Peyer's patch (tissue), 4 donors: ENCODE measurements at places on chromosomes 1 and 21. TPM values are rescaled to one million over a fixed set of nuclear protein-coding genes. Genes with fewer than 3 reads are reported as not detected.
A peak's percentile ranks its signal among the peaks of the same experiment; 100 is the strongest.

DNA sequence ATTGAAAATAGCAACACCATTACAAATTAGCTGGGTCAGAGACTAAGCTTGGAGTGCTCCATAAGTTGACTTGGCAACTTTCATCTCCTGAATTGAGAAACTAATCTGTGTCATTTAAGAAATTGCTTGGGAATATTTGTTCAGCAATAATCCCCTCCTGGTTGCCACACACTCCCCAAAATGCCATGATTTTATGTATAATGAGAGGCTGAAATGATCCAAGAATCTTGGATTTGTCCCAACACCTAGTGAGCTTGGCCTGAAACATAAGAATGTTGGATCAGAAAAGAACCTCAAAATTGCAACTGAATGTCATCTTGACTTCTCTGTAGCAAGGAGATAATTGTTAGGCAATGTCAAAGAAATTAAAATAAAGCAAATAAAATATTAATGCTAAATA is 805.9 kb upstream of the ADAMTS5 start:
- H3K27me3 ChIP-seq = no peaks in the 10 kb centered on the region
- H3K4me3 ChIP-seq = no peak overlapping the region
- DNase-seq = no peak
- H3K27ac ChIP-seq = no peak overlapping the region

- H3K4me3 ChIP-seq = peak overlapping the region; percentile 50
- H3K4me1 ChIP-seq = no peaks in the 10 kb centered on the region
- H3K27ac ChIP-seq = peak overlapping the region; percentile 76
- no peaks in the 10 kb centered on the region for H3K36me3 ChIP-seq
- DNase-seq = no peak
Observed at GRCh38 chr1:207959910-207960309, 49.0 kb upstream of the CD34 start.

GRCh38 chr1:74463333-74463988 is 49.0 kb downstream of the LRRC53 start:
- DNase-seq = no peak
- H3K36me3 ChIP-seq = no peaks in the 10 kb centered on the region
- no peak overlapping the region for H3K4me3 ChIP-seq
- H3K27me3 ChIP-seq = no peaks in the 10 kb centered on the region
- H3K27ac ChIP-seq = no peak overlapping the region
- H3K4me1 ChIP-seq = no peaks in the 10 kb centered on the region

- no peak overlapping the region for H3K27ac ChIP-seq
- H3K36me3 ChIP-seq = no peaks in the 10 kb centered on the region
- H3K27me3 ChIP-seq = no peaks in the 10 kb centered on the region
- no peaks in the 10 kb centered on the region for H3K4me1 ChIP-seq
- no peak overlapping the region for H3K4me3 ChIP-seq
- no peak for DNase-seq
Observed at GRCh38 chr1:15680131-15680530, 4.0 kb upstream of the PLEKHM2 start.

DNA sequence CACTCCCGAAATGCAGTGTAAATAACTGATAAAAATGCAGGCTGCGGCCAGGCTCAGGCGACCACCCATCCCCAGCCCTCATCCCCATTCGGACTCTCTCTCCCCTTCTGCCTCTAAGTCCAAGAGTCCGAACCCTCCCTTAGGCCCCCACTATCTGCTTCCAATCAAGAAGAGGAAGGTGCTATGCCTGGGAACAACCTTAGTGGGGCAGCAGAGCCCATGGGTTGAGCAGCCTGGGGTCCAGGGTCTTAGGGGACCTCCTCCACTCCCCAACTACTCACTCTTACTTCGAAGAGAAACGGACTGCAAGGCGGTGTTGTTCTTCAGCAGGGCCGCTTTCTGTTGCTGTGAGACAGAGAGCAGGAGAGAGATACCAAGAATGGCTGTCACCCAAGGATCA is 12.2 kb downstream of the ARHGEF2 start:
- no peaks in the 10 kb centered on the region for H3K4me1 ChIP-seq
- no peak for DNase-seq
- H3K4me3 ChIP-seq = no peak overlapping the region

DNA sequence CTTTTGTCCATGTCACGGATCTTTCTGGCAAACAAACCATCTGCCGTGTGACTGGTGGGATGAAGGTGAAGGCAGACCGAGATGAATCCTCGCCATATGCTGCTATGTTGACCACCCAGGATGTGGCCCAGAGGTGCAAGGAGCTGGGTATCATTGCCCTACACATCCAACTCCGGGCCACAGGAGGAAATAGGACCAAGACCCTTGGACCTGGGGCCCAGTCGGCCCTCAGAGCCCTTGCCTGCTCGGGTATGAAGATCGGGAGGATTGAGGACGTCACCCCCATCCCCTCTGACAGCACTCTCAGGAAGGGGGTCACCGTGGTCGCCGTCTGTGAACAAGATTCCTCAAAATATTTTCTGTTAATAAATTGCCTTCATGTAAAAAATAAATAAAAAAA is 35.9 kb upstream of the NBL1 start:
- DNase-seq = no peak
- H3K27me3 ChIP-seq = no peaks in the 10 kb centered on the region
- no peak overlapping the region for H3K4me3 ChIP-seq
- H3K27ac ChIP-seq = no peak overlapping the region
- H3K36me3 ChIP-seq = no peaks in the 10 kb centered on the region

DNA sequence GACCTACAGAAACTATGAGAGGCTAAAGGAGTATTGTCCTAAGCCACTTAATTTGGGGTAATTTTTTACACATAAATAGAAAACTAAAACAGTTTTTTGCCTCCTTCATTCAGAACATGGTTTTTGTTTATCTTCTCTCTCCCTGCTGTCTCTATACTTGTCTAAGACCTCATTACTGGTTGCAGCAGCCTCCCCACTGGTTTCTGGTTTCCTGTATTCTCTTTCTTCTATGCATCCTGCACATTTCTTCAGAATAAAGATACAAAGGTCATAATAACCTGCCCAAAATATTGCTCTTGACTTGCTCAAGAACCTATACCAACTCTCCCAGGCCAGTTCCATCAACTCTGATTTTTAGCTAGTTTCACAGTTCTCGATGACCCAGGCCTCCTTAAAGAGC is 19.8 kb upstream of the BOLA1 start:
- H3K27me3 ChIP-seq = no peaks in the 10 kb centered on the region
- peak overlapping the region; percentile 43 for H3K27ac ChIP-seq
- no peak overlapping the region for H3K4me3 ChIP-seq
- H3K36me3 ChIP-seq = no peaks in the 10 kb centered on the region
- DNase-seq = no peak
- H3K4me1 ChIP-seq = no peaks in the 10 kb centered on the region

GRCh38 chr1:86380257-86380861 is 15.8 kb downstream of the ODF2L start:
- no peak for DNase-seq
- H3K36me3 ChIP-seq = no peaks in the 10 kb centered on the region
- no peaks in the 10 kb centered on the region for H3K4me1 ChIP-seq
- no peak overlapping the region for H3K4me3 ChIP-seq
- H3K27me3 ChIP-seq = no peaks in the 10 kb centered on the region

DNA sequence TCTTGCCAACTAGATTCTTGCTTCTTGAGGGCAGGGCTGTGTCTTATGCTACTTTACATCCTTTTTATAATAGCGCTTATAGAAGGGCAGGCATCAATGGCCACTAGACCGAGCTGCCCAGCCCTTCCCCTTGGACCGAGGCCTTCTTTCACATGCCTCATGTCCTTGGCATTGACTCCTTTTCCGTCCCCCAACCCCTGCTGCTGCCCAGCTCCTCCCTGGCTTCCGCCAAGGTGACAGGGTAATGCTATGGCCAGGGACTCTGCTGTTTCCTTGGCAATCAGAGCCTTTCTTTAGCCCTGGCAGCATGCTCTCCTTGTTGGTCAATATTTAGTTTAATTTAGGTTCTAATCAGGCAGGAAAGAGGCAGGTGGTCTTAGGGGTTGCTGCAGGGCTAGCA is 48.2 kb downstream of the DDX20 start:
- no peaks in the 10 kb centered on the region for H3K36me3 ChIP-seq
- no peaks in the 10 kb centered on the region for H3K27me3 ChIP-seq
- no peak overlapping the region for H3K4me3 ChIP-seq
- no peak overlapping the region for H3K27ac ChIP-seq
- no peaks in the 10 kb centered on the region for H3K4me1 ChIP-seq

- H3K27me3 ChIP-seq = no peaks in the 10 kb centered on the region
- no peak overlapping the region for H3K4me3 ChIP-seq
- H3K27ac ChIP-seq = peak overlapping the region; percentile 59
- no peaks in the 10 kb centered on the region for H3K4me1 ChIP-seq
- no peaks in the 10 kb centered on the region for H3K36me3 ChIP-seq
Observed at GRCh38 chr1:206736878-206737728, 33.5 kb upstream of the IL19 start.

DNA sequence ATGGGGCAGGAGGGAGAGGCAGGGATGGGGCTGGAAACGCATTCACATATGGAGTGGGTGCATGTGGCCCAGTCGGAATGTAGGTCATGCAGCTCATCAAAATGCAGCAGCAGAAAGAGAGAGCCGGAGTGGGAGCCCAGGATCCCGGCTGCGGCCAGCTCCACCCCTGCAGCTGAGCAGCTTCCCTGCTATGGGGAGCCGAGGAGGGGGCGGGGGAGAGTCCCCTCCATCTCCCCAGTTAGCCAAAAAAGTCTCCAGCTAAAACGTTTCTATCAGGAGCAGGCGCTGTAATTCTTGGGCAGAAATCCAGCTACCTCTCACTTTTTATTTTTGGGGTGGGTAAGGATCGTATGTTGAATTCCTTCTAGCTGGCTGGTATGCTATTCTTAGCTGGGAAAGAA is 39.7 kb downstream of the MRPL37 start:
- no peak for DNase-seq
- H3K27me3 ChIP-seq = no peaks in the 10 kb centered on the region
- H3K4me3 ChIP-seq = no peak overlapping the region
- H3K36me3 ChIP-seq = no peaks in the 10 kb centered on the region

- H3K27ac ChIP-seq = no peak overlapping the region
- DNase-seq = no peak
- peaks cover 74% of the 10 kb centered on the region for H3K36me3 ChIP-seq
- no peak overlapping the region for H3K4me3 ChIP-seq
- H3K27me3 ChIP-seq = no peaks in the 10 kb centered on the region
Observed at GRCh38 chr1:39387452-39387851, 104.0 kb upstream of the BMP8A start.

DNA sequence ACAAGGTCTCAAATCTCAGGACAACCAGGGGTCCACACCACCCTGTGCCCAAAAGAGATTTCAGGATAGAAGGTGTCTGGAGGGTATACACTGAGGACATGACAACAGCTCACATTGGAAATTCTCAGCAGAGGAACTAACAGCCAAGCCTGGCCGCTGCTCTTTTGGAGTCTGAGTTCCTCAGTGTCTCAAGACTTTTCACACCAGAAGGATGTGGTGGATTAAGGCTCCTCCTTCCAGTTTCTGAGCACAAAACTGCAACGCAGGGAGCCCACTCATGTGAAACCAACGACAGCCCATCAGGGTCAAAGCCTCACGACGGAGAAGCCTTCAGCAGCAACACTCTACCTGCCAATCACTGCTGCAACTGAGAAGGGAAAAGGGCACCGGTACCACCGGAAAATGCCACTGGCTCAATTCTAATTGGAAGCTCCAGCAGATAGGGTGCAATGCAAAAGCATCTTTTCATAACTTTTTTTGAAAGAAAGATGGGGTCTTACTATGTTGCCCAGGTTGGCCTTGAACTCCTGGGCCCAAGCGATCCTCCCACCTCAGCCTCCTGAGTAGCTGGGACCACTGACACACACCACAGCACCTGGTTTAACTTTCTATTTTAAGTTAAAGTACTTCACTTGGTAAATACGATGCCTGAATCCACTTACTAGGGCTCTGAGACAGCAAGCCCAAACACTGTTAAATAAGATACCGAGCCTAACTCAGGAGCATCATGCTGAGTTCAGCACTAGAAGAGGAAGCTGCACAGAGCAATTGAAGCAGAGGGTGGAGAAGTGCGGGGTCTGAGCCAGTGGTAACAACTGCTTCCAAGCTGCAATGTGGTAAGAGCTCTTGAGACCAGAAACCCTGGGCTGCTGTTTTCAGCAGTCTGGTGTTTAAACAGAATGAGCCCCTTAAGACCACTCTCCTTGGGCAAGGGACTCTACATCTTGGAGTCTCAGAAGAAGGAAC is 7.8 kb downstream of the CAPZB start:
- H3K4me3 ChIP-seq = peak overlapping the region; percentile 18
- H3K4me1 ChIP-seq = peaks cover 85% of the 10 kb centered on the region
- H3K27me3 ChIP-seq = no peaks in the 10 kb centered on the region

DNA sequence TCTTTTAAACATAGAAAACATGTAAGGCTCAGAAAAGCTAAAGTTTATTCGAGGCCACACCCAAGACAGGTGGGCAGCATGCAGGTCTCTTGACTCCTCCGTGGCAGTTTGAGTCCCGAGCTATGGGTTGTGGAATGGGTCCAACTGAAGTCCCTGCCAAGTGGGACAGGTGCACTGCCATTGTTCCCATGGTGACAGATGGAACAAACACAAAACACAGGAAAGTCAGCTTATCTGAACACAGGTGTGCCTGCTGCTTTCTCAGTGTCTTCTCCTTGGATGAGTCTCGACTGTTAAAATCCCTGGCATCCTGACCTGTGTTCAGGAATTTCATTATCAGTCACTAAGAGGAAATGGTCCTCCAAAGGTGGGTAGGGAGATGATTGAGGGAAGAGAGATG is 99.0 kb upstream of the RAB4A start:
- no peak overlapping the region for H3K27ac ChIP-seq
- H3K4me1 ChIP-seq = peaks cover 4% of the 10 kb centered on the region
- DNase-seq = peak; percentile 69
- no peaks in the 10 kb centered on the region for H3K36me3 ChIP-seq
- H3K27me3 ChIP-seq = no peaks in the 10 kb centered on the region

DNA sequence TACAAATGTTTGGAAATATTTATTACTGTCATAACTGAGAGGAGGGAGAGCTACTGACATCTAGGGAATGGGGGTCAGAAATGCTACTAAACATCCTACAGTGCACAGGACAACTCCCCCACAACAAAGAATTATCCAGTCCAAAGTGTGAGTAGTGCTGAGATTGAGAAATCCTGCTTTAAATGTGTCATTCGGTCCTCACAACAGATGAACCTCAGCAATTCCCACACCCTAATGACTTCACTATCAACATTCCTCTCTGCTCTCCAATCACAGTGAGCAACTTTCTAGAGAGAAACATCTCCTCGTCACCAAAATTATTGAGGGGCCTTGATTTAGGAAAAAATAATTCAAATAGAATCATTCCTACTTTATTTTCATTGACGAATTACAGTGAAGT is 18.0 kb downstream of the OMA1 start:
- no peaks in the 10 kb centered on the region for H3K4me1 ChIP-seq
- H3K4me3 ChIP-seq = no peak overlapping the region
- DNase-seq = no peak
- no peaks in the 10 kb centered on the region for H3K36me3 ChIP-seq

GRCh38 chr1:13430495-13430894 is 20.2 kb downstream of the PRAMEF20 start:
- no peak for DNase-seq
- H3K27me3 ChIP-seq = no peaks in the 10 kb centered on the region
- H3K4me1 ChIP-seq = no peaks in the 10 kb centered on the region
- H3K4me3 ChIP-seq = no peak overlapping the region
- H3K27ac ChIP-seq = no peak overlapping the region

PDPN gene
- total RNA-seq = 2.4 TPM

IGSF8 gene
- 36.2 TPM for total RNA-seq

TNFSF4 gene
- not detected for total RNA-seq

DDR2 gene
- total RNA-seq = 38.0 TPM

LCE1B gene
- not detected for total RNA-seq

TUFT1 gene
- total RNA-seq = 23.4 TPM

CR1L gene
- total RNA-seq = not detected
